ENCODE measurements at places on chromosomes 3 and 15.

DNA sequence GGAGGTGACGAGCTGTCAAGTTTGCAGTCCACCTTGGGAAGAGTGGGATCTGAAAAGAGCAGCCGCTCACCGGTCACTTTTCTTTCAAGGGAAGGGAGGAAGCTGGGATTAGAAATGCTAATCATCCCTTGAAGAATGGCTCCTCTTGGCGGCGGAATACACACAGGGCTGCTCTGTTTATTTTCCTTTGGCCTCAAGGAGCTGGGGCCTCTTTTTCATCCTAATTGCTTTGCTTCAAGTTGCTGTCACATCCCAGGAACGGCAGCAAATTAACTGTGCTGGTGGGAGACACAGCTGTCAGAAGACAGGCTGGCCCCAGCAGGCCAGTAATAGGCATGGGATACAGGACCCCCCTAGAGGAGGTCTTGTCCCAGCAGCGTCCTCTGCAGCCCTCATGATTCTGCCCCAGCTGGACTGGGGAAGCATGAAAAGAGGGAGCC is 6.7 kb downstream of the KBTBD13 start:
- DNase-seq, result peak; percentile 32

DNA sequence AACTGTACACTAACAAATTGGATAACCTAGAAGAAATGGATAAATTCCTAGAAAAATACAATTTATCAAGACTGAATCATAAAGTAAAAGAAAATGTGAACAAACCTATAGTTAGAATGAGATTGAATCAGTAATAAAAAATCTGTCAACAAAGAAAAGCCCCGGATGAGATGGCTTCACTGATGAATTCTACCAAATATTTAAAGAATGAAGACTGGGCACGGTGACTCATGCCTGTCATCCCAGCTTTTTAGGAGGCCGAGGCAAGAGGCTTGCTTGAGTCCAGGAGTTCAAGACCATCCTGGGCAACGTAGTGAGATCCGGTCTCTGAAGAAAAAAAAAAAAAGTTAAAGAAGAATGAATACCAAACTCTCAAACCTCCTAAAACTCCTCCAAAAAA is 17.7 kb upstream of the AP4E1 start:
- DNase-seq, result no peak

DNA sequence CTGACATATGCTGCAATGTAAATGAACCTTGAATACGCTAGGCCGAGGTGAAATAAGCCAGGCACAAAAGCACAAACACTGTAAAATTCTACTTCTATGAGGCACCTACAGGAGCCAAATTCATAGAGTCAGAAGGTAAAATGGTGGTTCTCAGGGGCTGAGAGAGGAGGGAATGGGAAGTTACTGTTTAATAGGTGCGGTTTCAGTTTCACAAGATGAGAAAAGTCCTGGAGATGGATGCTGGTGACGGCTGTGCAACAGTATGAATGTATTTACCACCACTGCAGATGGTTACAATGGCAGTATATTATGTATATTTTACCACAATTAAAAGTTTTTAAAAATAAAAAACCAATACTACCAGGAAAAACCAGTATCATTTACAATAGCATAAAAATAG is 4.0 kb downstream of the TNK2 start:
- DNase-seq, result no peak

GRCh38 chr15:91926908-91927270 is 73.4 kb downstream of the SLCO3A1 start:
- no peak for DNase-seq

DNA sequence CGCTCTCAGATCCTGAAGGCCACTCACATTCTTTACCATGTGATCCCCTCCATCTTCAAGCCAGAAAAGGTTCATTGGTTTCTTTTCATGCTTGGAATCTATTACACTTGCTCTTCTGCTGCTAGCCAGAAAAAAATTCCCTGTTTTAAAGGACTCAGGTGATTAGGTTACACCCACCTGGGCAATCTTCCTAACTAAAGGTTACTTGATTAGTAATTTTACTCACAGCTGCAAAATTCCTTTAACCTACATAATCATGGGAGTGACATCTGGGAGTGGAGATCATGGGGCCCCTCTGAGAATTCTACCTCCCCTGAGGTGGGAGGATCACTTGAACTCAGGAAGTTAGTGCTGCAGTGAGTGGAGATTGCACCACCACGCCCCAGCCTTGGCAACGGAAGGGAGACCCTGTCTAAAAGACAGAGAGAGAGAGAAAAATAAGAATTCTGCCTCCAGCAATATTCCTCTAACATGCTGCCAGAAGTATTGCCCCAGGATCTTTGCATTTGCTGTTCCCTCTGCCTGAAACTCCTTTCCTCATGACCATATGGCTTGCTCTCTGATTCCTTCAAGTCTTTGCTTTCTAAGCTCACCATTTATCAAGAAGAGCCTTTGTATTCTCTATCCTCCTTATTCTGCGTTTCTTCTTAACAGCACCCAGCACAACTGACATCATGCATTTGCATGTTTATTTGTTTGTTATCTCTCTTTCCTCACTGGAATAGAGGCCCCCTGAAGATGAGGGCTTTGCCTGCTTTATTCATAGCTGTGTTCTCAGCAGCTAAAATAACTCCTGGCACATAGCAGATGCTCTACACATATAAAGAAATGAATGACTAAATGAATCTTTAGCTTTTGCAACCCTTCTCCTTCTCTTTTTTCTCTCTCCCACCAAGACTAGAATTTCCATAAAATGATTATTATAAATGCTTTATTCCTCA is 68.2 kb downstream of the EDEM1 start:
- no peak for DNase-seq

All from astrocyte of the spinal cord (primary cell).